ENCODE measurements at places on chromosomes 5 and 9. TPM values are rescaled to one million over a fixed set of nuclear protein-coding genes. Genes with fewer than 3 reads are reported as not detected.

ARHGEF28 gene
- polyA plus RNA-seq = 4.8 TPM

CXCL14 gene
- polyA plus RNA-seq = 0.74 TPM

DNA sequence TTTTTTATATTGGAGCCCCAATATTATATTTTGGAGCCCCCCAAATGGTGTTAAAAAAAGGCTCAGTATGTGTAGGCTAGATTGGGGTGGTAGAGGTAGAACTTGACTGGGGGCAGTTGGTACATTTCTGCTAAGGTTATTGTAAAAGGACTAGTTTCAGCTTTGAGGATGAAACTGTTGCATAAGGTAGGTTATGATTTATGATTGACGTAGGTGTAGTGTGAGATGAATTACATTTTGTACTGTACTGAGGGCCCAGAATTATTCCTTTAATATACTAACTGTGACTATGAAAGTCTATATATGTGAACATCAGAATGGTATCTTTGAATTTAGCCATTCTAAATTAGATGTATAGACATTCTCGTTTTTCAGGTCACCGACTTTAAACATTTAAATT is 3.6 kb downstream of the RIC1 start:
- no peak for DNase-seq

DNA sequence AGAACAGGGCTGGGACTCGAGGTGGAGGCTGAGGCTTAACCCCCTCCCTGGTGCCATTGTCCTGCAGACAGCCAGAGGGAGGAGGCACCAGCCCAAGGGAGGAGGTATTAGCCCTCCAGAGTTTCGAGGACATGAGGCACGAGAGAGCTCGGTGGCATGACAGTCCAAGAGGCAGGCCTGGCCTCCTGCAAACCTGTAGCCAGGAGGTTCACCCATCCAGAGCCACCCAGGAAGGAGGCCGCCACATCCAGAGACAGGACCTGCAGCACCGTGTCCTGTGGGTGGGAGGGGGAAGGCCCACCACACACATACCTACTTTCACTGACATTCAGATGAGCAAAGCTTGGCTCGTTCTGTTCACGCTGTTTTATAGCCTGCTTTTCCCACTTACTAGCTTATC is 75.2 kb upstream of the ADAMTS2 start:
- DNase-seq = peak; percentile 43

DNA sequence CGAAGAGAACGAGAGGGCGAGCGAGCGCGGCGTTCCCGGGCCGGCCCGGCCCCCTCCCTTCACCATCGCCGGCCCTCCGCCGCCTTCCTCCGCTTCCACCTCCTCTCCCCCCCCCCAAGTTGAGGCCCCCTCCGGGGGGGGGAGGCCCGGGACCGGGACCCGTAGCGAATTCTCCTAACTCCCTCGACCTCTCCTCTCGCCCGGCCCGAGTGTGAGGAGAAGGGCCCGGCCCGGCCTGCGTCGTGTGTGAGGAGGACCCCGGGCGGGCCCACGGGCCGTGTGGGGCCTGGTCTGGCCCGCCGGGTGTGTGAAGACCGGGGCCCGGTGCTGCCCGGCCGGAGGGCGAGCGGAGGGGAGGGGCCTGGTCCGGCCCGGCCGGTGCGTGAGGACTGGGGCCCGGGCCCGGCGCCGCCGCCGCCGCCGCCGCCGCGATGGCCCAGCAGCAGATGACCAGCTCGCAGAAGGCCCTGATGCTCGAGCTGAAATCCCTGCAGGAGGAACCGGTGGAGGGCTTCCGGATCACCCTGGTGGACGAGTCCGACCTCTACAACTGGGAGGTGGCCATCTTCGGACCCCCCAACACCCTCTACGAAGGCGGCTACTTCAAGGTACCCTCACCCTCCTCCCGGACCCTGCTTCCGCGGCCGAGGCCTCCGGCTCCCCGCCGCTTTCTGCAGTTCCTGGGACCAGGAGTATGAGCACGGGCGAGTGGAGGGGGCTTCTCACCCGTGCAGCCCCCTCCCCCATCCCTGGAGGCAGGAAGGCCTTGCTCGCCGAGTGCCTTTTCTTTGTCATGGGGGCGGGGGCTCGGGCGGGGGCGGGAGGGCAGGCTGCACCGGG is 587 bp downstream of the UBE2R2 start:
- no peak for DNase-seq

GRCh38 chr9:131848570-131849160 is 108.8 kb upstream of the RAPGEF1 start:
- DNase-seq = no peak

GRCh38 chr5:4553978-4554377 is 586.2 kb upstream of the ADAMTS16 start:
- DNase-seq = no peak

DNA sequence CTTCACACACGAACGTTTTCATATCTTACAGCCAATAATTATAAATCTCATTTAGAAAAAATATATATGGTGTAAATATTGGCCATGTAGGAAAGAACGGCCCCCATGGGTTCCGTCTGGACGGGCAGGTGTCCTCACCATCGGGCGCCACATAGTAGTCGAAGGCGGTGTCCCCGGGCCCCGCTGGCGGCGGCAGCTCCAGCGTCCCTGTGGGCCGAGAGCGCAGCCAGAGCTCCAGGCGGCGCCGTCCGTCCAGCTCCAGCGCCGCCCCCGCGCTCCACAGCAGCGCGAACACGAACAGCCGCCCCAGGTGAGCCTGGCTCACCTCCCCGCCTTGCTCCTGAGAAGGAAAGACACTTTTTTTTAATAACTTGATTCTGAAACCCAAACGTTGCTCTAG is 134.6 kb downstream of the DNAH5 start:
- DNase-seq = no peak

- no peak for DNase-seq
These were observed 1.4 kb upstream of the NFX1 start for GRCh38 chr9:33288828-33289483.

DNA sequence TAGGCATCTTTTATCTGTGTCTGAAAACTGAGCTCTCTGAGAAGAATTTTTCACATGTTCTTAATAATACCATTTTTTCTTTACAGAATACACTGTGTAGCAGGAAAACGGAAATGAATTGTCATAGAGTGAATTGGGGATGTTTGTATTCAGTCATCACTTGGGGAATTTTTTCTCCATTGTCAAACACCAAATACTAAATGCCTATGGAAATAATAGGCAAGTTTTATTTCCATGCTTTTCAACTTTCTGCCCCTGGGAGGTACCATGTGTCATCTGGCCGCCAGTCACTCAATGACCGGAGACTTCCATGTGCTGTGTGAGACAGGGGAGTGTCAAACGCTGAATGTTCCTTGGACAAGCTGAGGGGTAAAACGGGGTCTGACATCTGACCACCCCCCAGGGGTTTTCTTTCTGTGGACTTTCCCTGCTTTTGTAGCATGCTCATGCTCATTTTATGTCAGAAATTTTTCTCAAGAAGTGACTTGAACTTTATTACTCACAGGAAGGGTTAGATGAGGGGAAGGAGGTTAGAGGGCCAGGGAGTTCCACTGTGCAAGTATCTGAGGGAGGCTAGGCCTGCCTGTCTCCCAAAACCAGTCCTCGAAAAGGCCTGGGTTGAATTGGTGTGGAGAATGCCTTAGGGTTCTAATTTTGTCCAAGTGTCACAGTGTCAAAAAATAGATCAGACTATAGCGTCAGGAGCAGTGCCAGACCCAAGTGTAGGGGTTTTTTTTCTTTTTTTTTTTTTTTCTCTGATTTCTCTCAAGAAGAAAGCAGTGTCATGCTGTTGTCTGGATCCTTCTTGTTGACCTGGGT is 438.6 kb downstream of the AGTPBP1 start:
- DNase-seq = no peak

SLC25A2 gene
- not detected for polyA plus RNA-seq

DNA sequence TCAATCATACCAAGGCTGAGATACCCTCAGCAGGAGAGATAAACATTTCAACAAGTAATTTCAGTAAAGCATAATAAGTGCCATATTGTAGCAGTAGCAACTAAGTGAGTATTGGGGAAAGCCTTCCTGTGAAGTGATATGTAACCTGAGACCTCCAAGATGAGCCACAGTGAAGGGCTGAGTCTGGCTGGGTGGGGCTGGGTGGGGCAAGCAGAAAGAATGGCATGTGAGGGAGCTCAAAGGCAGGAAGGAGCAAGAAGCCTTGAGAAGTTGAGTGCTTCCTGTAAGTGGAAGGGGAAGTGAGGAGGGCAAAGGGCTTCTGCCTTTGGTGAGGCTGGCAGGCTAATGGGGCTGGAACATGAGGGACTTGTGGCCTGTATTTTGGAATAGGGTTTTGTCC is 19.7 kb upstream of the ASTN2 start:
- DNase-seq = no peak

- DNase-seq = peak; percentile 33
These were observed 55.9 kb downstream of the MRPL36 start for GRCh38 chr5:1743769-1744085.

DNA sequence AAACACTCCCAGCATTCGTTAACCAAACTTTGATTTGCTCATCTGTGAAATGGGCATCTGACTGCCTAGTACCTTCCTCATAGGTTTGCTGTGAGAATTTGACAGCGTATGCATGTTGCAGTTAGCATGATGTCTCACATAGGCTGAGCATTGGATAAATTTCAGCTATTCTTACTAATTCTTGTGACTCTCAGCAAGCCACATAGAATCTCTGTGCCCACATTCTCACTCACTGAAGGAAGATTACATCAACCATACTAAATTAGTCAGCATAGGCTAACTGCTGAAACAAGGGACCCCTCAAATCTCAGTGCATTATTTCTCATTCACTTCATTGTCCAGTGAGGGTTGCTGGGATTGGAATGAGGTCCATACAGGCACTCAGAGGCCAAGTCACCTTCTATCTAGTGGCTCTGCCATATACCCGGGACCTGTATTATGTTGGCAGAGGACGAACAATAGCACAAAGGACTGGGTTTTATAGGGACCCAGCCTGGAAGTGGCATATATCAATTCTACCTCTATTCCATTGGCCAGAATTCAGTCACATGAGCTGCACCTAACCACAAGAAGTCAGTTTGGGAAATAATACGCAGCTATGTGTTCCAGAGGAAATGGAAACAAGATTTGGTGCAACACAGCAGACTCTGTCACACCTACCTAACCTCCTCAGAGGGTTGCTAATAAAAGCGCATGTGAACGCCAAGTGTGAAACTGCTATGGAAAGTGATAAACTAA is 4.2 kb upstream of the PTGER4 start:
- no peak for DNase-seq

PCDHGA2 gene
- 4.2 TPM for polyA plus RNA-seq

DNA sequence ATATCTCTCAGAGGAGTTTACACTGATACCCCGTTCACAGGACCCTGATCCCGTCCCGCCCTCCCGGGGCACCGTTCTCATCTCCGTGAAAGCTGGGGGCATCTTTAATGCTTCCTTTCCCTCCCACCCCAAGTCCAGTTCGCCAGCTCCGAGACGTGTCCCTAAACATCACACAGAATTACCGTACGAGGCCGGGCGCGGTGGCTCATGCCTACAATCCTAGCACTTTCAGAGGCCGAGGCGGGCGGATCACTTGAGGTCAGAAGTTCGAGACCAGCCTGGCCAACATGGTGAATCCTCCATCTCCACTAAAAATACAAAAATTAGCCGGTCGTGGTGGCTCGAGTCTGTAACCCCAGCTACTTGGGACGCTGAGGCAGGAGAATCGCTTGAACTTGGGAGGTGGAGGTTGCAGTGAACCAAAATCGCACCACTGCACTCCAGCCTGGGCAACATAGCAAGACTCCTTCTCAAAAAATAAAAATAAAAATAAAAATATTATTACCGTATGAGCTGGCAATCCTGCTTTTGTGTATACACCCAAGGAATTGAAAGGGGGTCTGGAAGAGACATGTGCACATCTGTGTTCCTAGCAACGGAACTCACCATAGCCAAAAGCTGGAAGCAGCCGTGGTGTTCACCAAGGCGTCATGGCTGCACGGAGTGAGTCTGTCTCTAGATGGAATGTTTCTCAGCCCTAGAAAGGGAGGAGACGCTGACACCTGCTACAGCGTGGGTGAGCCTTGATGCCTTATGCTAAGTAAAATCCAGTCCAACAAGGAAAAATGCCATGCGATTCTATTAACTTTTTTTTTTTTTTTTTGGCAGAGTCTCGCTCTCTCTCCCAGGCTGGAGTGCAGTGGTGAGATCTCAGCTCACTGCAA is 1.2 kb upstream of the ABO start:
- no peak for DNase-seq
